Fibroblast of skin of scalp (primary cell): ENCODE measurements at places on chromosomes 12 and 14.

- DNase-seq, result no peak
Observed at GRCh38 chr12:87201598-87201997, 827.6 kb downstream of the C12orf50 start.

GRCh38 chr12:1093166-1093751, 102.2 kb downstream of the ERC1 start:
- peak; percentile 61 for DNase-seq

GRCh38 chr14:97581016-97581415, 783.8 kb downstream of the VRK1 start:
- DNase-seq, result peak; percentile 20

DNA sequence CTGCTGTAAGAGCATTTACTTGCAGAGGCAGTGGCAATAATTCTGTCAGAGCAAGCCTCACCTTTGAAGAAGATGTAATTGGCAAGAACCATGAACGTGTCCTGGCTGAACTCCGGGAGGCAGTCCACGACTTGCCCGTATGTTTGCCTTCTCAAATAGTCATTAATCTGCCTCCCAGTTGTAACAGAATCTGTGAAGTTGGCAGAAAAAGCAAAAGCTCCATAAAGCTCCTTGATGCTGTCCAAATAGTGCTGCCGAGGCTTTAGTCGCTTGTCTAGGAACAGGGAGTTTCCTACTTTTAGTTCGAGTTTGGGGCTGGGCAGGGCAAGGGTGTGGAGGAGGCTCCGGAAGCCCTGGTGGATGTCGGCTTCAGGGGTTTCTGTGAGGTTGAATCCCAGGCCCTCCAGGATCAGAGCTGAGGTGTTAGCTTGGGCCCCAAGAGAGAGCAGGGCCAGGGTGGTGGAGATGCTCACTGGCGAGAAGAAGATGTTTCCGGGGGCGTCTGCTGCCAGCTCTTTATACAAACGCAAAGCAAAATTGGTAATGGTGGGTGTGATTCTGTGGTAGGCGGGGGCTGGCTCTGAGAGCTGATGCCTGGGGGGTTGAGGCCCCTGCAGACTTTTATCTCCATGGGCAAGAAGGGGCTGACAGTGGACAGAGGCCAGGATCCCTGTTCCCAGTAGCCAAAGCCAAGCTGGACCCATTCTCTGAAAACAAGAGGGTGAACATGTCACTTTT, 4.4 kb downstream of the SERPINA11 start:
- DNase-seq, result no peak

GRCh38 chr14:44898551-44898950, 63.2 kb downstream of the KLHL28 start:
- DNase-seq, result no peak

- DNase-seq, result no peak
Observed at GRCh38 chr12:122947352-122947792, 18.9 kb downstream of the ABCB9 start.

DNA sequence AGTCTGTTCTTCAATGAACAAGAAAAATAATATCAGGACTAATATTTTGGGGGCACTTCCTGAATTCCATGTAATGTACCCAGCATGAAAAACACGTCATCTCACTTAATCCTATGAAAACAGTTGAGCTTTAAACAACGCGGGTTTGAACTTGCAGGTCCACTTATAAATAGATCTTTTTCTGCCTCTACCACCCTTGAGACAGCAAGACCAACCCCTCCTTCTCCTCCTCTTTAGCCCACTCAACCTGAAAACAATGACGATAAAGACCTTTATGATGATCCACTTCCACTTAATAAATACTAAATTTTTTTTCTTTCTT, 203.9 kb upstream of the KRR1 start:
- no peak for DNase-seq

DNA sequence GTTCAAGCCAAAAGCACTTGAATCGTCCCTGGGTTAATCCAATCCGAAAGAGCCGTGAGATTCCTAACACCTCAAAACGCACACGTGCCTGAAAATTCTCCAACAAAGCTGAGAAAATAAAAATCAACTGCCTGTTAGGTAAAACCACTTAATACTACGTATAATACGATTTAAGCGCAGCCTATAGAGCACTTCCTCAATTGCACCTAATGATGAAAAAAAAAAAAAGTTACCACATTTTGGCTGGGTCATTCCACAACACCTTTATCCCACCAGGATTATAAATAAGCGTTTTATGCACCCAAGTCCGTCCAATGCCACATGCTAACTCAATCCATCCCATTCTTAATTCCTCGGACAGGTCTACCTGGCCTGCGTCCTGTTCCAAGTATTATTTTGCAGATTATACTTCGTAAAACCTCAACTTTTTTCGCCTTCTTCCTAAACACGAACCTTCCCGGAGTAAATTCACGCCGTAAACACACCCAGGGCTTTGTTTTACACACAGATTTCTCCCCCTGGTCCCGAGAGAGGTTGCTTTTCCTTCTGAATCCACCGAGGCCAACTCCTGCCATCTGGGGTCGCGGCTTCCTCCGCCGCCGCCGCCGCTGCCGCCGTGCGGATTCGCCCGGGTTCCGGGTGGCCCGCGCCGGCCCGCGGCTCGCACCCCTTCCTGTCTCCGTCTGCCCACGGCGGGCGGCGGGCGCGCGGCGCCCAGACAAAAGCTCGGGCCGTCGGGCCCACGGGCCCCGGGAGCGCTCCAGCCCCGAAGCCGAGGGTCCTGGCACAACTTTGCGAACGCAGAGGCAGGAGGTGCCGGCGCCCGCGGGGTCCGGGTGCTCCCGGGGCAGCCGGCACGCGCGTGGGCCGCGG, 66.2 kb downstream of the RNF34 start:
- peak; percentile 25 for DNase-seq

GRCh38 chr12:110001596-110001995, 2.4 kb downstream of the ANKRD13A start:
- DNase-seq, result peak; percentile 86

DNA sequence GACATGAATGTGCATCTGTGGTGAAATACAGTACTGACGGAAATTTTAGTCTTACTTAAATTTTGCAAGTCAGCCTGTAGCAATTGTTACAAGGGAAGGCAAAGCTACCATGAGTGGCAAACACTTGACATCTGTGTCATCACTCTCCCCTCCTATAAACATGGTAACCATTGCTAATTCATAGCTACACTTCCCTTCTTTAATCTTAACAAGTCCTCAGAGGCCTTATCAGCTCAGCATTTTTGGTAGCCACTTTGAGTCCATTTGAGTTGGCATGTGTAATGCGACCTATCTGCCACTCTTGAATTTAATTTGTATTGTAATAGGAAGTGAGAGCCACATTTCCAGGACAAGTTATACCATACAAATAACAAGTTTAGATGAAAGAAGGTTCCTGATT, 218.1 kb downstream of the RMST start:
- no peak for DNase-seq

GRCh38 chr14:54050759-54051158, 94.1 kb upstream of the BMP4 start:
- no peak for DNase-seq

DNA sequence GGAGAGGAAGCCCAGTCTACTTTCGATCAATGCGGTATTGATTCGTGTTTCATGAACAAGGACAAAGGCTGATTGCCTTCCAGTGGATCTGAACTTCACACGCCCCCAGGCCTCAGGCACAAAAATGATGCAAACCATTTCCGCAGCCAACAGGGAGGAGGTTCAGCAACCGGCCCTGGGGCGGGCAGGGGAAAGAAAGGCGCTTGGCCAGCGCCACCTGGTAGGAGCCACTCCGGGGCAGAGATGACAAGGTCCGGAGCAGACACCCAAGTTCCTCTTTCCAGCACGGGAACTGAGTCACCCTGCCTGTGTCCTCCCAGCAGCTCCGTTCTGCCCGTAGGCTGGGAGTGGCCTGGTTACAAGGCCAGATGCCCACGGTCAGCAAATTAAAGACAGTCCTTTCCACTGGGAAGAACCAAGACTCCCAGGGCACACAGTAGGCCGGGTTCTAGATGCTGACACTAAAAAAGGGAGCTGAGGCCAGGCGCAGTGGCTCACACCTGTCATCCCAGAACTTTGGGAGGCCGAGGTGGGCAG, 136.3 kb downstream of the SCARB1 start:
- no peak for DNase-seq

DNA sequence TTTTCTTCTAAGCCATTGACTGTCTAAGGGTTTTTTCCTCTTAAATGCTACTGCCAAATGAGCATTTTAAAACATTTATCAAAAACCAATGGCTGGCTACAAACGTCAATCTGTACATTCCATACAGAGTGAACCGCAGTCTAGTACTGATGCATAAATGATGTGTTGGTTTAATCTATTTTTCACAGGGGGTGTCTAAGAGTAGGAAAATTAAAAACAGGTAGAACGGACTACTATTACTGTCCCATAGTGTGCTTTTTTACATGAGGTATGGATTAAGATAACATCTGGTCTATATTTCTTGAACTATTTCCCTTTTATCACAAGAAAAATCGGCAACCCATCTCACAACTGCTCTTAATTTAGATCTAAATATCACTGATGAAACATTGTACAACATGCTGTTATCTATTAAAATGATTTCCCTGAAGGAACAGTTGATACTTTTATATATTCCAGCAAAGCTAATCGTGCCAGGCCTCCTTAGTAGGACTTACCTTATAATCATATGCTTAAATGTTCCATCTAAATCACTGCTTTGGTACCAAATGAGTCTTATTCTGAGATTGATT, 172.9 kb upstream of the CDKN3 start:
- DNase-seq, result no peak

DNA sequence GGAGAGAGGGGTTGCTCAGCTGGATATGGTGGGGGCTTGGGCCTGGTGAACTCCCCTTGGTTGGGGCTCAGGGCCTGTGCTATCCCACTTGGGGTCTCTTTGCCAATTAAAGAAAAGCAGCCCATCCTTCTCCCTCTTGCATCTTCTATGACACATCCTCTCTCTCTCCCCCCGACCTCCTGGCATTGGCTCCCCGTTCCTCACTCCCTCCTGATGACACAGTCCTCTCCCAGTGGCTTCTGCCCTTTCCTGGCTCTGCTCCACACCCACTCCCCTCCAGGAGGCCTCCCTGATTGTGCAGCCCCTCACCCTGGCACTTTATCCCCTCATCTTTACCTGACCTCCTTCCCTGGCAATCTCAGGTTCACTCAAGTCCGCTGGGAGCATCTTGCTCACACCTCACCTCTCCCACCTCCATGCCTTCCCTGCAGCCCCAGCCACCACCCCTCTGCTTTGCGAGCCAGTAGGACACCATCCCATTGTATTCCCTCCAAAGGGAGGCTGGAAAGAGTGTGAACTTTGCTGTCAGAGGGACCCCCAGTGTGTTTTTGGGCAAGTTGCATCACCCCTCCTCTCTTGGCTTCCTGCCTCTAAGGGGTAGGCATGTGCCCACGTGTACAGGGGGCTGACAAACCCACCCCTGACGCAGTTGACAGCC, 10.7 kb downstream of the KRT80 start:
- DNase-seq, result no peak

GRCh38 chr14:36069535-36069900, 107.0 kb downstream of the PTCSC3 start:
- peak; percentile 45 for DNase-seq

GRCh38 chr14:74951443-74952179, 3.8 kb downstream of the PGF start:
- no peak for DNase-seq

- DNase-seq, result no peak
Observed at GRCh38 chr14:27727251-27727770, 1039.3 kb upstream of the FOXG1 start.

DNA sequence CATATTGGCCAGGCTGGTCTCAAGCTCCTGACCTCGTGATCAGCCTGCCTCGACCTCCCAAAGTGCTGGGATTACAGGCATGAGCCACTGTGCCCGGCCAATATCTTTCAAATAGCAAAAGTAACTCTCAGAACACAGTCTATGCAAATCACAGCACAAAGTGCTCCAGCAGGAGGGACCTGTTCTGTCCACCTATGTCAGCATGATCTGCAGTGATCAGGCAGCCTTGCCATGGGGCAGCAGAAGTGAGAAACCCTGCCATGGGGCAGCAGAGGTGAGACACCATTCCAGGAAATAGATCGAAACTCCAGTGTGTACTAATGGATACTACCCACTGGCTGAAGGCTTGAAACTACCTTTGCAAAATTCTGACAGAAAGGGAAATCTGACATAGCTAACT, 78.5 kb upstream of the EIF5 start:
- no peak for DNase-seq

DNA sequence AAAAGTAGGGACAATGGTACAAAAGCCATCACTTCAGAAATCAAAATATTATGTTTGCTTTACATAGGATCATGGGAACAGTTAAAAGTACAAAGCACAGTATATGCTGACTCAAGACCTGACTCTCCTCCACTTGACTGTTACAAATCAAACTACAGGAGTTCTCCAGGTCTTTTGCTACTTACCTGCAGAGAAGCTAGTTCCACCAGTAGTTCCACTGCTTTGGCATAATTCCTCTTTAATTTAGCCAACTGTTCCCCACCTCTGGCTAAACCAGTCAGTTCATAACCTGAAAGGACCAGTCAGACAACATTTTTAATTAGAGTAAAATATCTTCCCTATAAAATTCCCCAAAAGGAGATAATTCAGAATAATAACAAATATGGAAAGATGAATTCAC, 14.0 kb downstream of the ATP6V1D start:
- DNase-seq, result no peak

- no peak for DNase-seq
Observed at GRCh38 chr14:23285530-23286019, 357 bp downstream of the HOMEZ start.

- DNase-seq, result no peak
Observed at GRCh38 chr12:48441069-48441468, 31.3 kb upstream of the ANP32D start.

GRCh38 chr12:33330940-33331339, 108.7 kb downstream of the SYT10 start:
- DNase-seq, result no peak

DNA sequence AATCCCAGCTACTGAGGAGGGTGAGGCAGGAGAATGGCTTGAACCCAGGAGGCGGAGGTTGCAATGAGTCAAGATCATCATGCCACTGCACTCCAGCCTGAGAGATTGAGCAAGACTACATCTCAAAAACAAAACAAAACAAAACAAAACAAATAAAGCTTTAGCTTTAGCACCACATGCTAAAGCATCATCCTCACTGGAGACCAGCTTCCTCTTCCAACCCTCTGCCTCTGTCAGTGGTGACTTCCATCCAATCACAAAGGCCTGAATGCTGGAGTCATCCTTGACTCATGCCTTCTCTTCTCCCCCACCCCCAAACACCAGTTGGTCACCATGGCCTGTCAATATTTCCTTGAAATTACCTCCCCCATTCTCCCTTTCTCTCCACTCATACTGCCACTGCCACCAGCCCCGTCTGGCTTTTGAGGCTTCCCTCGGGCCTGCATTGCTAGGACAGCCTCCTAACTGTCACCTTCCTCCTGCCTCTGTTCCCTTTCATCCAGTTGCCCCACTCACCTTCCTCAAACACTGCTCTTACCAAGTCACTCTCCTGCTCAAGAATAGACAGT, 1.4 kb downstream of the ZNF385A start:
- peak; percentile 86 for DNase-seq

GRCh38 chr12:4137015-4137414, 136.5 kb upstream of the CCND2 start:
- no peak for DNase-seq

- peak; percentile 10 for DNase-seq
Observed at GRCh38 chr14:88323523-88324199, 592 bp upstream of the KCNK10 start.
